ENCODE measurements at places on chromosomes 16 and 17.

DNA sequence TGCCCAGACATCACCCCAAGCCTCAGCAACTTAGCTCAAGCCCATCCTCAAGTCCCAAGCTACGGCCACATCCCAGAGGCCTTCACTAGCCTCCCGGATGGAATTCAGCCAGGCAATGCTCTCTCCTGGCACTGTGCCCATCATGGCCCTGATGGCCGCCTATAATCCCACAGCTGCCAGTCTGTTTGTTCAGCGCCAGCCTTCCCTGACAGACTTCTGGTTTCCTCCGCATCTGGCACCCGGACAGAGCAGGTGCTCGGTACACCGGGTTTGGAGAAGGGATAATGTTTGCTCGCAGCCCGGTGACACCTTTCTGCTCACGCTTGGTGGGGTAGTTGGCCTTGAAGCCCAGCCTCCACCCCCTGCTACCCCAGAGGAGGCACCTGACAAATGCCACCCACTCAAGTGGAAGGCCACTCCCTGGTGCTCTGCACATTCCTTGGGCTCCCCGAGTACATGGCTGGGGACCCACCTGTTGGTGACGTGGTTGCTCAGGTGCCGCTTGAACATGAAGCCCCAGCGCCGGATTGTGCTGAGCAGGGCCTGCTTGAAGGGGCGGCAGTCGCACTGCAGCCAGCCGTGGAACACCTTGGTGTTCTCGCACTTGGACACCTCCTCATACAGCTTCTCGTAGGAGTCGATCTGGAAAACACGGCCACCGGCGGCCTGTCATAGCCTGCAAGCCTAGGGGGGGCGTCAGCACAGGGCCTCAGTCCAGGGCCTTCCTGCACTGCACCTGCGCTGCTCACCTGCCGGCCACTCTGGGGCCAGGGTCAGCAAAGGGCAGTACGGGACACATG is 47.1 kb downstream of the DNAH17 start:
- peak; percentile 37 for DNase-seq

DNA sequence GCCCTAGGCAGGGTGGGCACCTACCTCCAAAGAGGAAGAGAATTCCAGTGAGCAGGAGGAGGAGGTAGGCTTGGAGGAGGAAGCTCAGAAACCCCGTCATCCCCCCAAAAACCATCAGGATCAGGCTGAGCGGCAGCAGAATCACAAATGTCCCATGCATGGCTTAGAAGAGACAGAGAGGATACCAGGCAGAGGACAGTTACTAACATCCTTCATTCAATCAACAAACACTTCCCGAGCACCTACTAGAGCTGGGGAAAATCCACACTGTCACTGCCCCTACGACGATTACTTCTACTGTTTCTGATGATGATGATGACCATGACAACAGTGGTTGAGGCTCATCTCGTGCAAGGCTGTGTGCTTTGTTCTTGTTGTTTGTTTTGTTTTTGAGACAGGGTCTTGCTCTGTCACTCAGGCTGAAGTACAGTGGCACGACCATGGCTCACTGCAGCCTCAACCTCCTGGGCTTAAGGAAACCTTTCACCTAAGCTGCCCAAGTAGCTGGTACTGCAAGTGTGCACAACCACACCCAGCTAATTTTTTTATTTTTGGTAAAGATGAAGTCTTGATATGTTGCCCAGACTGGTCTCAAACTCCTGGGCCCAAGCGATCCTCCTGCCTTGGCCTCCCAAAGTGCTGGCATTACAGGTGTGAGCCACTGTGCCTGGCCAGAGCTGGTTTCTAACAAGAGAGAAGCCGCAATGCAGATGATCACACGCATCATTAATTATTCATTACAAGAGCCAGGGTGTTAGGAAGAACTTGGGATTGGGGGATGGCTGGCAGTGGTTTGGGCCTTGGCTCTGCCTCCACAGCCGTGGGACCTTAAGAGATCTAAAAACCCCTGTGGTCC is 18.0 kb downstream of the TMEM114 start:
- no peak for DNase-seq

- DNase-seq = peak; percentile 43
Observed at GRCh38 chr16:84925092-84925772, 86.1 kb downstream of the ZDHHC7 start.

DNA sequence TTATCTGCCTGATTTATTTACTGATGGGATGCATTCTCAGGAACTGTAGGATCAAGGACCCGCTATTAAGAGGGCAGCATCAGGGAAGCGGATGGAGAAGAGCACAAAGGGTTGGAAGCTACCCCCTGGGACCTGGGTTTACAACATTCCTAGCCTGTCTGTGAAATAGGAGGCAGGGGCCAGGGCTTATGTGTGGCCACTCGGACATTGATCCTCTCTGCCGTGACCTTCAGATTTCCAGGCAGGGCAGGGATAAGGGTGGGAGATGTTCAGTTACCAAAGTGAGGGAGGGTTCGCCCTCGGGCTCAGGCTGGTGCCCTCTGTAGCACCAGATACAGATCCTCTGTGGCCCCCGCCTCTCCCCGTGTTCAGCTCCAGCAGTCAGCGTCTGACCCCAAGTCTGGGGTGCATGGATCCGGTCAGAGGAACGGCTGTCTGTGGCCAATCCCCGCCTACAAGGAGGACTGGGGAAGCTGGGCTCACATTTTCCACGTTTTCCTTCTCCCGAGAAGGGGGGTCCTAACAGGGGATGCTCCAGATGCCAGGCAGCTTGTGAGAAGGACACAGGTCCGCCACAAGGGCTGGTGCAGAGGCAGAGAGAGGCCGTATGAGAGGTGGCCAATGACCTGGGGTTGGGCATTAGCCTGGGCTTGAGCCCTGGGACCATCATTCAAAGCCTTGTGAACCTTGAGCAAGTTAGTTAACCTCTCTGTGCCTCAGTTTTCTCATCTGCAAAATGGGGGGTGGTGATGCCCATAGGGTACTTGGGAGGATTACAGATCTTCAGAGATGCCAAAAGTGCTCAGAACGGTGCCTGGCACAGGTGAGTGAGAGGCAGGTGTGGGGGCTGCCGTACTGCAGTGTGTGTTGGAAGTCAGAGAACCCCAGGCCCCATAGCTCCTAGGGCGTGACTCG is 48.3 kb downstream of the ATP2C2 start:
- no peak for DNase-seq

DNA sequence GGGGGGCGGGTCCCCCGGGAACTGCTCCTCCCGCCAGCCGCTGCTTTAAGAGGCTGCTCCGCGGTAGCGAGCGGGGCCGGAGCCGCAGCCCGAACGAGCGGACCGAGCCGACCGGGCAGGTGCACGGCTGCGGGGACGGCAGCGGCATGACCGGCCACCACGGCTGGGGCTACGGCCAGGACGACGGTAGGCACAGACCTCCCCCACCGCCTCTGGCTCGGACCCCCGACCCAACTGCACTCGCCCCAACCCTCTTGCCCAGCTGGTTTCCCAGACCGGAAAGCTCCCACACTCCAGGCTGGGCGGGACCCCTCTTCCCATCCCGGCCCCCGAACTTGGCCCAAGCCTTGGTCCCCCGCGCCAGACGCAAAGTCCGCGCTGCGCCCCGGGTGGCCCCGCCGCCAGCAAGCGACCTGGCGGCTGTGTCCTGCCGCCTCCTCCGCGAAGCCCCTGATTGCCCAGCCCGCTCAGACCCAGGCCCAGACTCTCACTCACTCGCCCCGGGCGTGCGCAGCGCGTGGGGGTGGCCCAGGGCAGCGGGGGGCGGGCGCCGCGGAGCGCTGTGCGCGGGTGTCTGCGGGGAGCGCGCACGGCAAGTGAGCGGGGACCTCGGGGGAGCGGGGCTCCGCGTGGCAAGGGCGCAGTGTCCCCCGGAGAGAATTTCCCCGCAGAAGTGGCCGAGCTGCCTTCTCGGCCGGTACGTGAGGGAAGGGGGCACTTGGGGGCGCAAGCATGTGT is at the start of gene CA7:
Gene CA7, plus strand, starts transcription at position 73 of the 738 bp plus-strand sequence. Its CDS starts 74 bp downstream, at position 147.
- DNase-seq = no peak

DNA sequence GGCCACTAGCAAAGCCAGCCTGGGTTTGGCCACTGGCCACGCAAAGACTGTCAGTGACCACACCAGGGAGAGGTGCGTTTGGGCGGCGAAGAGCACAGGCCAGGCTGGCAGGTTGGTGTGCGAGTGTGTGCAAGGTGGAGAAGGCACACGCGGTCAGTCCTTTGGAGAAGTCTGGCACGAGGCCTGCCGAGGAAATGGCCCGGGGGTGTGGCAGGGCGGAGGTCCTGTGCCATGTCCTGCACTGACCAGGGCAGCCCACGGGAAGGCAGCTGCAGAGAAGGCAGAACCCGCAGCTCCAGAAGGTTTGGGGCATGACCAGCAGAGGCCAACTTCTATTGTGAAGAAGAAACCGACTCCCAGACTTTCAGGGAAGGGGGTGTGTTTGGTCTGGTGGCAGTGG is 90.8 kb downstream of the ADCY9 start:
- no peak for DNase-seq

DNA sequence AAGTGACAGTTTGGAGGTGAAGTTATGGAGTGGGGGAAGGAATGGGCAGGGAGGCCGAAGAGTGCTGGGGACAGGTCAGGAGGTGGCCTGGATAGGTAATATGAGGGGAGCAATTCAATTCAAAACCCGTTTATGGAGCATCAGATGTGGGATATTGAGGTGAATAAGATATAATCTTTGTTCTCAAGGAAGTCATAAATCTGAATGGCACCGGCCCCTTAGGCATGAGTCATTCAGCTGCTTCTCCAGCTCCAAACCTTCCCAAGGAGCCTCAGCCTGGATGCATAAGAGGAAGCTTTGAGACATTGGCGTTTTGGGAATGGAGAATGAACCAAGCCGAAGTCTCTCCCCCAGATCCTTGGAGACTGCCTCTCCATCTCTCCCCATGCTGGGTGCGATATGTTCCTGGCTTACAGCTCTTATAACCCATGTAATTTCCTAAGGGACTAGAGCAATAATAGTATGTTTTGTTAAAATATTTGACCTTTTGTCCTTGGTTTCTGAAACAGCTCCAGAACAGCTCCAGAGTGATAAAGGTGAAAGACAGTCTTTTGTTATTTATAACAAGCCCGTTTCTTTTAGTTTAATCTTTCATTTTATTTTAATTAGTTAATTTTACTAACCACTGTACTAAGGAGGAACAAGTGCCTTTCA is 1.7 kb downstream of the TUBG2 start:
- no peak for DNase-seq

- DNase-seq = peak; percentile 79
Observed at GRCh38 chr17:164303-165235, 16.9 kb downstream of the DOC2B start.

GRCh38 chr17:56489980-56490379 is 103.5 kb upstream of the NOG start:
- no peak for DNase-seq

DNA sequence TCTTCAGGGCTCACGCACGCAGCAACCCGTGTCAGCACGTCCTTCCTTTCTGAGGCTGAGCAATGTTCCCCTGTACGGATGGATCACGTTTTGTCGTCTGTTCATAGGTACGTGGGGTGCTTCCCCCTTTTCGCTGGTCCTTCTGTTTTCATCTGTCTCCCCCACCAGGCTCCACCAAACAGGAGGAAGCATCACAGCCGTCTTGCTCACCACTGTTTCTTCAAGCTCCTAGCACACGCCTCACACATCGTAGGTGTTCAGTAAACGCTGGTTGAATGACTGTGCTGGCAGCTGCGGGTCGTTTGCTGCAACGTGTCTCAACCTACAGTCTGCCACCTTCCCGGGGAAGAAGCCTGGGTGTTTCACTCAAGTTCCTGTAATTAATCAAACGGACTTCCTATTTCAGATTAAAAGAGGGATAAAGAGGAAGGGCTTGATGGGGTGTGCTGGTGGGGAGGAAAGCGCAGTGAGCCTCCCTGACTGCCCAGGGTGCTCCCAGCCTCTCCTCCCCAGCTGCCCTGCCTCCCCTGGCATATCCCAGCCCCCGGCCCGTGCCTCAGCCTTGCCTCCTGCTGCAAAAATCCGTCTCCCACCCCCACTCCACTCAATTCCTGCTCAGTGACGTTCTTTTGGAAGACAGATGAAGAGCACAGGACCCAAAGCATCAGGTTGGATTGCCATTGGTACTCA is 76.7 kb upstream of the DOC2B start:
- no peak for DNase-seq

DNA sequence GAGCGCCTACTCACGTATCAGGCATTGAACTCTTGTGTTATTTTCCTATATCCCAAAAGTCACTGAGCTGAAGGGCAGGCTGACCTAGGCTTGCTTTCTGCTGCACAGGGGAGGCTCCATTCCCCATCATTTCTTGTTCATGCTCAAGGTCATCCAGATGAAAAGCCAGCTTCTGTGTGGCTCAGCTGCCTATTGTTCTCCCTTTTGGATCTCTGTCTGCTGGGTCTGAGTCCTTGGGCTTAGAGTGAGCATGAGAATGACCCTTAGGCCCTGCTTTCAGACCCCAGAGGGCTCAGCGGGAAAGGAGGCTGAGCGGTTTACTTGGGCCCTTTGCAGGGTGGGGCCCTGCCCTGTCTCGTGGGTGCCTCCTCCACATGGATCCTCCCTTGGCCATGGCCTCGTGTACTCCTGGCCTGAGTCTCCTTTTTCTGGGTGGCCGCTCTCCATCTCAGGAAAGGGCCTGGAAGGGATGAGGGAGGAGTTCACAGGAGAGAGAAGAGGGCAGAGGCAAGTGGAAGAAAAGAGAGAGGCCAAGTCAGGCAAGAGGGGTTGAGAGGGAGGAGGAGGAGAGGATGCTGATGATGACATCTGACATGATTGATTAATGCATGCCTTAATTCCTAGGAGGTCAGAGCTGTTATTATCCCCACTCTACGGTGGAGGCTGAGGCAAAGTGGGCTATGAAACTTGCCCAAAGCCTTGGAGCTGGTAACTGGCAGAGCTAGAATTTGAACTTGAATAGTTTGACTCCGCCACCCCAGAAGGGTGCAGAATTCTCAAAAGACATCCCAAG is 19.8 kb upstream of the MAP3K14 start:
- no peak for DNase-seq

GRCh38 chr16:28321700-28322411 is 29.5 kb downstream of the SBK1 start:
- no peak for DNase-seq

Data from Ammon's horn (tissue), 1 donor.